ENCODE measurements at places on chromosomes 16 and 17.

DNA sequence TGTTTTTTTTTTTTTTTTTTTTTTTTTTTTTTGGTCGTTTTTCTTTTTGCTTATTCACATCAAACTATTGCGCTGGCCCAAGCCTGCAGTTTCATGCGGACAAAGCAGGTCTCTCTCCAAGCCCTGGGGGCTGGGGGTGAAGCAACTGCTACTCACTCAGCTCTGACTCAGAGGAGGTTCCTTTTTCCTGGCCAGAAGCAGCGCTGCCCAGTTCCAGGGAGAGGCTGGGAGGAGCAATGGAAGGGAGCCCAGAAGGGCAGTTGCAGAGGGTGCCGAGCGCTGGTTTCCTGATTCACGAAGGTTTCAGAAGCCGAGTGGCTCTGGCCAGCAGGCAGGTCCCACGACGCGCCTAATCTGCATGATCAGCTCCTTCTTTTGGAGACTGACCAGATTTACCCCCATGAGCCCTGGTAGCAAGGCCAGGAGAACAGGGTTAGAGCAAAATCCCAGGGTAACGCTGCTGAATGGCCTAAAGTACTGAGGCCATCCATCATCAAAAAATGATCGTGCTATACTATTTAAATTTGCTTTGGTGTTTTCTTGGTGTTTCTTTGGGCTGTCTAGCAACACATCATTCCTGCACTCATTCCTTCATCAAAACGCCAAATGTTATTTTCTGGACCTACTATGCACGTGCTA, 144.7 kb upstream of the SOX9 start:
- peak; percentile 80 for DNase-seq

GRCh38 chr16:68927018-68927417, 83.7 kb downstream of the TANGO6 start:
- no peak for DNase-seq

- DNase-seq = no peak
Observed at GRCh38 chr17:74125156-74125555, 78.3 kb upstream of the RPL38 start.

DNA sequence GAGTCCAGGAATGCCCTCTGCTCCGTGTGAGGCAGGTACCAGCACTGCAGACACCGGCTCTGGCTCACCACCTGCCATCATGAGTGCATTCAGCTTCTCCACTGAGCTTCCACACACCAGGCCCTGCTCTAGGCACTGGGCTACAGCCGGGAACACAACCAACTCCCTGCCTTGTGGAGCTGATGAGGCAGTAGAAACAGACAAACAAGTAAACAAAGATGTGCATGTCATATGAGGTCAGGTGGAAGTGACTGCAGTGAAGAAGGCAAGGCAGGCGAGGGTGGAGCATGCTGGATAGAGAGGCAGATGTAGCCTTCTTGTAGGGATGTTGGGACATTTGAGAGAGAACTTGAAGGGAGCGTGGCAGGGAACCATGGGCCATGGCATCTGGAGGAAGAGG, 5.0 kb downstream of the NLRC5 start:
- DNase-seq = no peak

- DNase-seq = no peak
Observed at GRCh38 chr17:71349908-71350600, 770.8 kb upstream of the SOX9 start.

- DNase-seq = no peak
Observed at GRCh38 chr17:5049314-5049841, 14.2 kb upstream of the SLC52A1 start.

- no peak for DNase-seq
Observed at GRCh38 chr17:58382872-58383242, 30.9 kb upstream of the SUPT4H1 start.

Measured in globus pallidus (tissue), 1 donor.